ENCODE measurements at places on chromosomes 1 and 21.

DNA sequence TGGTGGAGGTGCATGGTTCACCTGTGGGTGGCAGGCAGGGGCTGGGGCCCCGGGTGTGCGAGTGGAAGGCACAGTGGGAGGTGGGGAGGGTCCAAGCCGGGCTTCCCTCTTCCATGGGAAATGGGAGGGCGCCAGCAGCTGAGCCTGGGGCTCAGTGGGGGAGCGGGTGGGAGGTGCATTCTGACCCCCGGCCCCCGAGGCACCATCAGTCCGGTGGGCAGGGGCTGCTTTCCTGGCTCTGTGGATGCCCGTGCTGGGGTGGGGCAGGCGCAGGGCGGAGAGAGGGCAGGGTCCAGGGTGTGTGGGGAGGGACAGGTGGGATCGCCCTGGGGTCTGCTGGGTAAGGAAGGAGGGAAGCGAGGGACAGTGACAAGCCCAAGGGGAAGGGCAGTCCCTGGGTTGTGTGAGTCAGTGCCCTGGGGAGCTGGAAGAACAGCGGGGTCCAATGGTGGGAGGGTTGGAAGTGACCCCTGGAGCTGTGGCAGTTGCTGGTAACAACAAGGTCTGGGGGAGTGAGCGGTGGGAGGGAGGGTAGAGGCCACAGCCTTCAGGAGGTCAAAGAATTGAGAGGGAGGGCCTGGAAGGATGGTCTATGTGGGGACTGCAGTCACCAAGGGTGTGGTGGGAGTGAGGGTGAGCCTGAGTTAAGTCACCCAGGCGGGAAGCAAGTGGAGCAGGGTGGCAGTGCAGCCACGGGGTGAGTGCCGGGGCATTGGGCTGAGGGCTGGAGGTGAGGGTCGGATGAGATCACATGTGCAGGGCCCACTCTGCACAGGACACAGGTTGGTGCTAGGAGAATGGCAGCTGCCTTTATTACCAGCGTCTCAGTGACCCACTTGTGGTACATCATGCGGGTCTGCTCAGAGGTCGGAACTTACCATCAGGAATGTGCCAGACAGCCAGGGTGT, 29.6 kb downstream of the LHX4 start:
- DNase-seq = no peak

DNA sequence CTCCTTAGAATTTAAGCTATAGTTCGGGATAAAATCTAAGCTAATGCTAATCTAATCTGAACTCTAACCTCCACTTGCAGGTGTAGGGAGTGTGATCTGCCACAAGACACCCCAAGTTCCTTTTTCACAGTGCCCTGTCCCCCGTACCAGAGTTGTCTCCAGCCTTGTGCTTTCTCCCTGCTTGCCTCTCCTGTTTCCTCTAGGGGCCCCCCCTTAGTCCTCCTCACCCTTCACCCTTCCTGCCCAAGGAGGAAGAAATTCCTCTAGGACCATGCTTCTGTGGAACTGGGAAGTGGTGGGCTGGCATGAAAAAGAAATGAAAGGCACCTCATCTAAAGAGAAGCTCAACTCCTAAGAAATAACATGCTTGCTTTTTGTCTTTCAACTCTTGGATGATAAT, 50.2 kb upstream of the BCL9 start:
- no peak for DNase-seq

GRCh38 chr1:174017231-174017970, 4.8 kb downstream of the RC3H1 start:
- no peak for DNase-seq

DNA sequence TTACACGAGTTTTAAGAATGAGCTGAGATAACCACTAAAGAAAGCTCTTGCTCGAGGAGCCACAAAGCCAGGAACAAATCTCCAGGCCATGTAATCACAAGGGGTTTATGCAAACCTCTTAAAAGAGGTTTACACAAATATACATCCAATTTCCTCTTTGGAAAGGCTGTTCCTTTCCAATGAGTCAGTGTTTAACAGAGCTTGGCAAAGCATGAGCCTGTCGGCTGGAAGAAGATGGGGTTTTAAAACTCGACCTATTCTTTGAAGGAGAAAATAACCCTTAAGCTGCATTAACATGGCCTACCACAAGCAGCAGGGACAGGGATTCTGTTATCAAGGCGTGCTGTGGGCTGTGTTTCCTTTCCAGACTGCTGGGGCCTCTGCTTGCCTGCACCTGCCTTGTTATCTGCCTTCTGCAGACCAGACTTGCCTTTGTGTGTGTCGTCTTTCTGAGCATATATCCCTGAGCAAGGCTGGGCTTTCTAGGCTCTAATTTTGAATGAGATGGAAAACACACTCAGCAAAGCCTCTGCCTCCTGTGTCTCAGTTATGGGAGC, 40.6 kb upstream of the CYP2J2 start:
- DNase-seq = no peak

DNA sequence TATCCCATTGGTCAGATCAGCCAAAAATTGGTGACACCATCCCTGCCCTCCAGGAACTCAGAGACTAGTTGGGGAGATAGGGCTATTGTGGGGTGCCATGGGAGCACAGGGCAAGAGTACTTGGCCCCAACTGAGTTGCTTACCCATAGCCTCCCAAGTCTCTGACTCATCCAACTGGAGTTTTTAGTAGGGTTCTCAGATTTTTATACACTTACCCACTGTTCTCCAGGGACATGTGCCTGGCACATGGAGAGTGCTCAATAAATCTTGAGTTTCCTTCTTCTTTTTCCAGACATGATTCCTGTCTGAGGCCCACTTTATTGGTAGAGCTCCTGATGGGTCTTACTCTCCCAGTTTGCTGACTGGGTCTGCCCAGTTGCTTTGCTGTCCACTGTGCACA, 56.7 kb downstream of the OVGP1 start:
- no peak for DNase-seq

GRCh38 chr1:53512807-53513755, 53.9 kb downstream of the DMRTB1 start:
- no peak for DNase-seq

GRCh38 chr1:234479310-234479559, 256 bp upstream of the TARBP1 start:
- DNase-seq = no peak

DNA sequence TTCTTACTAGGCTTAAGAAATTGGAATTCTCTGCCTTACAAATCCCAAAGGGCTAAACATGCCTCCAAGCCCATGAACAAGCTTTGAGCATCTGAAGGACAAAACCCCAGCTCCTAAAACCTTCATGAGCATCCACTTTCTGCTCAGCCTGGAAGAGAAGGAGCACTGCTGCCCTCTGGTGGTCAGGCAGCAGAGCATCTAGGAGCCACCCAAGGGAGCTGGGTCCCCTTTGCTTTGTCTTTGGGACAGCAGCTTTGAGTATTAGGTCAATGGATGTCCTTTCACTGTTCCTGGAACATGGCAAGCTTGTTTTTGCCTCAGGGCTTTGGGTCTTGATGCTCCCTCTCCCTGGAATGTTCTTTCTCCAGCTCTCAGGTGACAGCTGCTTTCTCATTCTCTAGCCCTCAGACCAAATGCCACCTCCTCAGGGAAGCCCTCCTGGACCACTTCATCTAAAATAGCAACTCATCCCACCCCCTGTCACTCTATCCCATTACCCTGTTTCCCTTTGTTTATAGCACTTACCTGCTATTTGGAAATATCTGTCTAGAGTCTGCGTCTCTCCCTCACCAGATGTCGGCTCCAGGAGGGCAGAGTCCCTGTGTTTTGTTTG, 25.7 kb downstream of the RAB7B start:
- no peak for DNase-seq
